Neural crest cell (in vitro differentiated cells): ENCODE measurements at places on chromosomes 5 and 9. TPM values are rescaled to one million over a fixed set of nuclear protein-coding genes. Genes with fewer than 3 reads are reported as not detected.

GRCh38 chr9:34793428-34793827 is 83.5 kb upstream of the CCL21 start:
- no peak overlapping the region for H3K4me3 ChIP-seq
- H3K4me1 ChIP-seq: no peaks in the 10 kb centered on the region
- no peaks in the 10 kb centered on the region for H3K36me3 ChIP-seq
- H3K27ac ChIP-seq: no peak overlapping the region
- DNase-seq: no peak
- H3K27me3 ChIP-seq: peaks cover 64% of the 10 kb centered on the region

DNA sequence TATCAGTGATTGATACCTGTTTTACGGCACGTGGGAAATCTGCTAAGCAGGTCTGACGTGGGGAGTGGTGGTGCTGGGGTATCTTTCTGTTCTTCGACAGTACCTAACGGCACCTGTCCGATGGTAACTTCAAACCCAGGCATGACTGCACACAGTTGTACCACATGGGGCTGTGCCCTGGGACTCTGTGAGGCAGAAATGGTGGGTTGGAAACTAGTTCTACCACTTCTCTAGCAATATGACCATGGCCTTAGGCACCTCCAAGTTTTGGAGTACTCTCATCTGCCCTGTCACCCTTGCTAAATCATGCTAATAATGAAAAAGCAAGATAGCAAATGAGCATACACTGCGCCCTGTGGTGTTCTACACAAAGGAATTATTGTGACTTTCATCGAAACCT is 30.9 kb downstream of the EPB41L4B start:
- no peaks in the 10 kb centered on the region for H3K4me1 ChIP-seq
- no peak overlapping the region for H3K4me3 ChIP-seq
- H3K27me3 ChIP-seq: no peaks in the 10 kb centered on the region
- no peak overlapping the region for H3K27ac ChIP-seq

DNA sequence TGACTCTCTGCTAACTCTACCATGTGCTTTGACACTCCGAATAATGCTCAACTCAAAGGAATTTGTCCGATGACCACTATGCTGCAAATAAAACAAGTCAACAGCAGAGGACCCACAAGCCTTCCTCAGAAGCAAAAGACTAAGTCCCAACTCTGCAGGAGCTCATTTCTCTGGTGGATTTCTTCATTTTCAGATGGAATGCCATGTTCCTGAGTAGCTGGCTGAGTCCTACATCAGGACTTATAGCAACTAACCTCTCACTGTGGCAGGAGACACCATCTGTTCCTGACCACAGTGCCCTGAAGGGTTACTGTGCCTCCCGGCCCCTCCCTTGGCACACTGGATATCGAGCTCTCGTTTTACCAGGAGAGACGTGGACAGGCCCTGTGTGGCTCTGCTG is 20.8 kb downstream of the LHFPL2 start:
- no peak overlapping the region for H3K4me3 ChIP-seq
- H3K4me1 ChIP-seq: peaks cover 35% of the 10 kb centered on the region
- H3K27ac ChIP-seq: peak overlapping the region; percentile 69
- H3K36me3 ChIP-seq: peaks cover 30% of the 10 kb centered on the region

- no peak for DNase-seq
- H3K4me3 ChIP-seq: peak overlapping the region; percentile 95
- no peaks in the 10 kb centered on the region for H3K27me3 ChIP-seq
- peaks cover 29% of the 10 kb centered on the region for H3K4me1 ChIP-seq
- no peaks in the 10 kb centered on the region for H3K36me3 ChIP-seq
- peak overlapping the region; percentile 69 for H3K27ac ChIP-seq
Observed at GRCh38 chr9:132943651-132944293, 644 bp downstream of the TSC1 start.

DNA sequence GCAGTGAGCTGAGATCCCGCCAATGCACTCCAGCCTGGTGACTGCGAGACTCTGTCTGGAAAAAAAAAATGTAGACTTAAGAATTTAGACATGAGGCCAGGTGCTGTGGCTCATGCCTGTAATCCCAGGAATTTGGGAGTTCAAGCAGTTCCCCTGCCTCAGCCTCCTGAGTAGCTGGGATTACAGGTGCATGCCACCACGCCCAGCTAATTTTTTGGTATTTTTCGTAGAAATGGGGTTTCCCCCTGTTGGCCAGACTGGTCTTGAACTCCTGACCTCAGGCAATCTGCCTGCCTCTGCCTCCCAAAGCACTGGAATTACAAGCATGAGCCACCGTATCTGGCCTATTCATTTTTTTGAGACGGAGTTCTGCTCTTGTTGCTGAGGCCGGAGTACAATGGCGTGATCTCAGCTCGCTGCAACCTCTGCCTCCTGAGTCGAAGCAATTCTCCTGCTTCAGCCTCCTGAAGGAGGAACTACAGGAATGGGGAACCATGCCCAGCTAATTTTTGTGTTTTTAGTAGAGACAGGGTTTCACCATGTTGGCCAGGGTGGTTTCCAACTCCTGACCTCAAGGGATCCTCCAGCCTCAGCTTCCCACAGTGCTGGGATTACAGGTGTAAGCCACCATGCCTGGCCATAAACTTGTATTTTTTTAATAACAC is 14.0 kb downstream of the DDX46 start:
- H3K27ac ChIP-seq: no peak overlapping the region
- H3K4me3 ChIP-seq: no peak overlapping the region
- H3K4me1 ChIP-seq: no peaks in the 10 kb centered on the region
- H3K27me3 ChIP-seq: no peaks in the 10 kb centered on the region

- H3K36me3 ChIP-seq: no peaks in the 10 kb centered on the region
- H3K27ac ChIP-seq: no peak overlapping the region
- peaks cover 3% of the 10 kb centered on the region for H3K27me3 ChIP-seq
- no peak for DNase-seq
Observed at GRCh38 chr9:101671567-101671966, 66.9 kb downstream of the GRIN3A start.

DNA sequence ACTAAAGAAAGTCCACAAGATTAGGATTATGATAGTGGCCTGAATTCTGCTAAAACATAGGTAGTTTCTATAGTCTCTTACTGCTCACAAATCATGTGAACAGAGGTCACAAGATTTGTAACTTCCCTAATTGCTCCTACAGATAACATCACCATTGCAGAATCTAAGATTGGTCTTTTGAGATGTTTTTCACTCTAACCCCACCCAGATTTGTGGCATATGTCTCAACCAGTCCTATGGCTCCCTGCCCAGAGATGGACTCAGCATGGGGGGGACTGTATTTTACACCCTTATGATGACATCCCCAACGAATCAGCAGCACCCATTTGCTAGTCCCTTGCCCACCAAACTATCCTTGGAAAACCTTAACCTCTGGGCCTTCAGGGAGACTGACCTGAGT is 1046.2 kb downstream of the CDH12 start:
- H3K27ac ChIP-seq: no peak overlapping the region
- no peak overlapping the region for H3K4me3 ChIP-seq
- no peaks in the 10 kb centered on the region for H3K36me3 ChIP-seq
- H3K27me3 ChIP-seq: no peaks in the 10 kb centered on the region

GRCh38 chr5:177427919-177428573 is 1.6 kb downstream of the GRK6 start:
- H3K36me3 ChIP-seq: no peaks in the 10 kb centered on the region
- peaks cover 31% of the 10 kb centered on the region for H3K4me1 ChIP-seq
- DNase-seq: no peak
- H3K27ac ChIP-seq: no peak overlapping the region
- peak overlapping the region; percentile 89 for H3K4me3 ChIP-seq

GRCh38 chr9:84419031-84419602 is 78.6 kb upstream of the SLC28A3 start:
- peaks cover 2% of the 10 kb centered on the region for H3K36me3 ChIP-seq
- no peak overlapping the region for H3K27ac ChIP-seq
- no peak overlapping the region for H3K4me3 ChIP-seq
- H3K27me3 ChIP-seq: no peaks in the 10 kb centered on the region
- H3K4me1 ChIP-seq: peaks cover 7% of the 10 kb centered on the region

DNA sequence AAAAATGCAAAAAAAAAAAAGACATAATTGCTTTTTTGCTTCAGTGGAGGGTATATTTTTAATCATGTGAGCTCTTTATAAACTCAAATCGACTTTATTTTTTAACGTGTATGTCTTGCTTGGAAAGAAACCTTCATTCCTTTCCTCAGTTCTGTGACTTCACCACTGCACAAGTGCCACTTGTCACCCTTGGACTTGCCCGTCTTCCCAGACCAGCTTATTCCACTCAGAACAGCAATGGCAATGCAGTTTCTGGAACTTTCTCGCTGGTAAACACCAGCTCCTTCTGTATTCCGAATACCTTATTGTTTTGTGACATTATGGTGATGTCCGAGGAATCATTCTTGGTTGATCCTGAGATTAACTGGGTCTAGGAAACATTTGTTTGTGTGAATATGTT is 440.5 kb upstream of the ADAMTS16 start:
- no peak overlapping the region for H3K4me3 ChIP-seq
- H3K36me3 ChIP-seq: no peaks in the 10 kb centered on the region

- H3K27ac ChIP-seq: no peak overlapping the region
- peaks cover 24% of the 10 kb centered on the region for H3K27me3 ChIP-seq
- H3K36me3 ChIP-seq: no peaks in the 10 kb centered on the region
- peaks cover 33% of the 10 kb centered on the region for H3K4me1 ChIP-seq
- DNase-seq: no peak
Observed at GRCh38 chr9:94999832-95000231, 273.3 kb downstream of the AOPEP start.

- no peaks in the 10 kb centered on the region for H3K27me3 ChIP-seq
- no peaks in the 10 kb centered on the region for H3K4me1 ChIP-seq
- peaks cover 3% of the 10 kb centered on the region for H3K36me3 ChIP-seq
Observed at GRCh38 chr9:21542787-21543186, 60.7 kb upstream of the IFNE start.

GRCh38 chr5:33762859-33763258 is 128.9 kb downstream of the ADAMTS12 start:
- no peak for DNase-seq
- peaks cover 43% of the 10 kb centered on the region for H3K4me1 ChIP-seq
- H3K27me3 ChIP-seq: peaks cover 26% of the 10 kb centered on the region
- no peak overlapping the region for H3K4me3 ChIP-seq
- no peaks in the 10 kb centered on the region for H3K36me3 ChIP-seq

- no peak overlapping the region for H3K27ac ChIP-seq
- no peak overlapping the region for H3K4me3 ChIP-seq
- peaks cover 16% of the 10 kb centered on the region for H3K4me1 ChIP-seq
- H3K36me3 ChIP-seq: no peaks in the 10 kb centered on the region
- H3K27me3 ChIP-seq: no peaks in the 10 kb centered on the region
Observed at GRCh38 chr9:81461196-81461595, 228.2 kb downstream of the TLE1 start.

- peaks cover 3% of the 10 kb centered on the region for H3K36me3 ChIP-seq
- H3K4me3 ChIP-seq: no peak overlapping the region
- DNase-seq: no peak
- no peaks in the 10 kb centered on the region for H3K27me3 ChIP-seq
Observed at GRCh38 chr5:103780794-103781193, 218.2 kb upstream of the NUDT12 start.

DNA sequence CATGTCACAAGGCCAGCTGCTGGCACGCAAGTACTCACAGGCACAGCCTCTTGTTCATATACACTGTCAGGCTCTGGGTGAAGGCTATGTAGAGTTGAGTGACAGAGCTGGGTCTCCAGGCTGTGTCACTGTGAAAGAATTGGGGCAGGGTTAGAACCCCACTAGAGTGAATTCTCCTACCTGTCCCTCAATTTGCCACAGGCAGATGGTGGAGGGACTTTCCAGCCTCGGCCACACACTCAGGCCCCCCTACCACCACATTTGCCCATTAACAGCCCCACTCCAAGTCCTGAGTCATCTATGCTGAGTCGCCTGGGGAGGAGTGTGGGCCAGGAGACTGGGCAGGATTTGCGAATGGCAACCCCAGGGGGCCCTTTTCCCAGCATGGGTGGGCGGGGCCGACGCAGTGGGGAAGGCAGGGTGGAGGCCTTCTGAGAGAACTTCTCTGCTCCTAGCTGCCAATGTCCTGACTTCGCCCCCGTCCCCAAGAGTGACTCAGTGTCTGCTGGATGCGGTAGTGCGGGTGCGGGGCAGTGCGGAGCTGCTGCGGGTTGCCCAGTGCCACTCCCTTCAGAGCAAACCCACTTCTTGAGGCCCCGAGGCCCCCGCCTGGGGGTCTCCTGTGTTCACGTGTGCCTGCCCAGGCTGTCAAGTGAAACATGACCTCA is 50.3 kb upstream of the PSD2 start:
- H3K36me3 ChIP-seq: no peaks in the 10 kb centered on the region
- H3K4me1 ChIP-seq: peaks cover 68% of the 10 kb centered on the region
- no peak overlapping the region for H3K27ac ChIP-seq
- H3K27me3 ChIP-seq: peaks cover 33% of the 10 kb centered on the region
- peak overlapping the region; percentile 38 for H3K4me3 ChIP-seq

DNA sequence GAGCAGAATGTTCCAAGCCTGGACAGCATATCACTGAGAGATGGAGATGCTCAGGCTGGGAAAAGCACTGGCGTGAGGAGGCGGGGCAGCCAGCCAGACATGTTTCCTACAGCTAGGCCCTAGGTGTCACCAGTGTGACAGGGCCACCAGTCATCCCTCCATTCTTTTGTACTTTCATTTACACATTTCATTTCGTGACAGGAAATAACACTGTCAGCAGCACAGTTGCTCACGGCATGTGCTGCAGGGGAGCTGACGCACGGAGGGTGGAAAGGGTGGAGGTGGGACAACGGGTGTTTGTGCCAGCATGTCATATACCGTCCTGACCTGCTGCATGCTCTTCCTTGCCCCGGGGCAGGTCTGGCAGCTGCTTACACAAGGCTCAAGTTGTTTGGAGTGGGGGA is 14.8 kb upstream of the CEMIP2 start:
- no peak overlapping the region for H3K27ac ChIP-seq
- no peak for DNase-seq
- H3K4me1 ChIP-seq: peaks cover 21% of the 10 kb centered on the region
- H3K27me3 ChIP-seq: no peaks in the 10 kb centered on the region
- no peak overlapping the region for H3K4me3 ChIP-seq
- no peaks in the 10 kb centered on the region for H3K36me3 ChIP-seq

DNA sequence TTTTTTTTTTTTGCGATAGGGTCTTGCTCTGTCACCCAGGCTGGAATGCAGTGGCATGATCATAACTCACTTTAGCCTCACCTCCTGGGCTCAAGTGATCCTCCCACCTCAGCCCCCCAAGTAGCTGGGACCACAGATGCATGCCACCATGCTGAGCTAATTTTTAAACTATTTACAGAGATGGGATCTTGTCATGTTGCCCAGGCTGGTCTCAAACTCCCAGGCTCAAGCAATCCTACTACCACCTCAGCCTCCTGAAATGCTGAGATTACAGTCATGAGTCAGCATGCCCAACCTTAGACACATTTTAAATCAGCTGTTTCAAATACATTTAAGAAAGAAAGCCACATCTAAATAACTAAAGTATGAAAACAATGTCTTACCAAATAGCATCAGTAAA is 439.0 kb downstream of the EBF1 start:
- no peak overlapping the region for H3K27ac ChIP-seq
- no peaks in the 10 kb centered on the region for H3K27me3 ChIP-seq
- no peak overlapping the region for H3K4me3 ChIP-seq
- peaks cover 3% of the 10 kb centered on the region for H3K4me1 ChIP-seq

Gene CARD9
- total RNA-seq: 1.3 and 1.4 TPM in 2 replicates

Gene NR6A1
- total RNA-seq: 60.7 and 63.7 TPM in 2 replicates

Gene HAVCR2
- 0.19 and 0.55 TPM in 2 replicates for total RNA-seq

Gene PCDHB6
- total RNA-seq: 0.64 and 0.70 TPM in 2 replicates

Gene CFAP90
- total RNA-seq: 0.68 and 0.84 TPM in 2 replicates

Gene ENHO
- 12.0 and 13.2 TPM in 2 replicates for total RNA-seq

Gene GABRG2
- 0.26 and 2.8 TPM in 2 replicates for total RNA-seq

Gene MLANA
- not detected in 2 replicates for total RNA-seq

Gene OCLN
- 6.7 and 7.9 TPM in 2 replicates for total RNA-seq

Gene SMIM3
- total RNA-seq: 5.7 and 7.0 TPM in 2 replicates
